ENCODE measurements at places on chromosomes 4 and X. TPM values are rescaled to one million over a fixed set of nuclear protein-coding genes. Genes with fewer than 3 reads are reported as not detected.

The TASL gene
- not detected for polyA plus RNA-seq

The MAGEA2B gene
- not detected for polyA plus RNA-seq

The FRAS1 gene
- polyA plus RNA-seq: 3.2 TPM

DNA sequence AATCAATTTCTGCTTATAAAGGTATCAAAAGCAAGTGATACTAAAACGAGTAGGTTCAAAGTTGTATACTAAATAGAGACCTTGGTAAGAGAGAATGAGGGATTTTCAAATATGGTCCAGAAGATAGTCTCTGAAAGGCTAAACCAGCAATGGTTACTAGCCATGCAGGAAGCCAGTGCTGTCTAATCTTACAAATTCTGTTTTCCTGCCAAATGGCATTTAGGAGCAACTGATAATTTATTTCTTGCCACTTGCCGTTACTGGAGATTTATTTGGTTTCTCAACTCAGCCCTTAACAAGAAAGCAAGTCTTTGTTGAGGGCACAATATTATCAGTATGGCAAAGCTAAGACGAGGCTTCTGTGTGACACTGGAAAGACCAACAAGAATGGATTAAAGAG is 47.2 kb downstream of the MAP7D3 start:
- DNase-seq: no peak

- DNase-seq: no peak
Measured at GRCh38 chrX:16696956-16697355, 15.5 kb downstream of the CTPS2 start.

GRCh38 chr4:145435646-145436045 is 46.0 kb upstream of the SMAD1 start:
- no peak for DNase-seq

DNA sequence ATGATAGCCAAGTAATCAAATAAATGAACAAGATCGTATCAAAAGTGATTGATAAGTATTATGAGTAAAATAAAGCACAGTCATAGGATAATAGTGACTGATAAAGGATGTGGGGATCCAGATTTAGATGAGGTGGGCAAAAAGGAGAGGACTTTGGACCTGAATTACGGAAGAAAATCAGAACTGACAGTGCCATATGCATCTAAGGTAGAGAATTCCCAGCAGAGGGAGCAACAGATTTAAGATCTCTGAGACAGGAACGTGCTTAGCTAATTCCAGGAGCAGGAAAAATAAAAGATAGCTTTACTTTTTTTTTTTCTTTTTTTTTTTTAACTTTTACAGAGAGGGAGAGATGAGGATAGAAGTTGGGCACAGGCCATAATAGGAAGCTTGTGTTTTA is 189.9 kb downstream of the NWD2 start:
- no peak for DNase-seq

DNA sequence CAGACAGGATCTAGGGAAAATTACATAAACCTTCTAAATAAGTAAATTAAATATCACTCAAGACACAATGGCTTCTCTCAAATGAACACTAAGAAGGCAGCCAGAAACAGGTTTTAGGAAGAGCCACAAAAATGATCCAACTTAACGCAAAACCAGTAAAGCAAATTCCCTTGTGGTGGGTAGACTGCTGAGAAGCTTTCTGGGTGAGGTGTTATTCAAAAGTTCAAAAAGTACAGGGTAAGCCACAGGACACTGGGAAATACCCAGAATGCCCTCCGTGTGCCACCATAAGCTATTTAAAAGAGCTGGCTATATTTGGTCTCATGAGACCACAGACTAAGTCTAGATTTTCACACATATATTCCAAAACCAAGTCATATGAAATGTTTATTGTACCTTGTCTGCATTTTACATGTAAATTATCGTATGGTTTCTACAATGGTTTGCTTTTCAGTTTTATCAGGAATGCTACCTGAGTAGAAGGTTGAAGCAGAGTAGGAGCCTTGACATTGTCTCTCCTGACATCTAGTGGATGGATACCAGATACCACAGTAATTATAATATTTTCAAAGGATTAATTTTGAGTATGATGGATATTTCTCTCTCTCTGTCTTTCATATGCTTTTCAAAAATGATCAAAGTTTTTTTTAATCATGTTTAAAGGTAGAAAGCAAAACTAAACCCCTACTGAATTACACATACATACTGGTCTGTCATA is 109.3 kb upstream of the KLHL13 start:
- no peak for DNase-seq

GRCh38 chr4:96093057-96093456 is 253.2 kb downstream of the PDHA2 start:
- DNase-seq: no peak

- no peak for DNase-seq
Measured at GRCh38 chr4:80709082-80709869, 321.2 kb upstream of the BMP3 start.

DNA sequence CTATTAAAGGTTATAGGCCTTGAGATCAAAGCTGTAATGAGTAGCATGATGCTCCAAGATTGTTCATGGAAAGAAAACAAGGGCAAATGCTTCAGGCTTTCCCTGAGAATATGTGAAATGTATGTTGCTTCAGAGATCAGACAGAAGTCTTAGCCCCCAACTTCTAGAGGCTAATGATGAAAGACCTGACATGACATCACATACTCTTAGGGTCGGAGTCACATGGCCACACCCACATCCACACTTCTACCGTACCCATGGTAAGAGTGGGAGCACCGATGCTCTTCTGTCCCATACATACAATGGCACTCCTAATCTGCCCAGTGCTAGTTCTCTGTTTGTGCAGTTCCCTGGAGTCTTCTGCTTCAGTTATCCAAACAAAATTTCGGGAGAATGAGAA is 111.9 kb upstream of the ACSL4 start:
- DNase-seq: no peak

DNA sequence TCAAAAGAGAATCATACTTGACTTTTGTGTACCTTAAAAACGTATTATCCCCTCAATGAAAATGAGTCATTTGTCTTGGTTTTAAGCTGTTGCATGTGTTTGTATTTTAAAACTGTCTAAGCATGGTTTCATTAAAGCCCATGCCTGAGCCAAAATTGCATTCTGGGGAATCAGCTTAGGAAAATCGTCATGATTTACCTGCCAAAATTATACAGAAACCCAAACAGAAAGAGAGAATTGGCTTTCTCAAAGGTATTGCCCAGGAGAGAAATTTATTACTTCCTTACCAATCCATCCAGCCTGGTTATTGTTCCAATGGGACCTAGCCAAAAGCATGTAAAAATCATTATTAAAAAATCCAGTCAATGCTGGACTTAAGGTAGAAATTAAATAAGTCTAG is 37.6 kb downstream of the GPR174 start:
- no peak for DNase-seq

- DNase-seq: no peak
Measured at GRCh38 chr4:2793586-2794485, 951 bp downstream of the SH3BP2 start.

DNA sequence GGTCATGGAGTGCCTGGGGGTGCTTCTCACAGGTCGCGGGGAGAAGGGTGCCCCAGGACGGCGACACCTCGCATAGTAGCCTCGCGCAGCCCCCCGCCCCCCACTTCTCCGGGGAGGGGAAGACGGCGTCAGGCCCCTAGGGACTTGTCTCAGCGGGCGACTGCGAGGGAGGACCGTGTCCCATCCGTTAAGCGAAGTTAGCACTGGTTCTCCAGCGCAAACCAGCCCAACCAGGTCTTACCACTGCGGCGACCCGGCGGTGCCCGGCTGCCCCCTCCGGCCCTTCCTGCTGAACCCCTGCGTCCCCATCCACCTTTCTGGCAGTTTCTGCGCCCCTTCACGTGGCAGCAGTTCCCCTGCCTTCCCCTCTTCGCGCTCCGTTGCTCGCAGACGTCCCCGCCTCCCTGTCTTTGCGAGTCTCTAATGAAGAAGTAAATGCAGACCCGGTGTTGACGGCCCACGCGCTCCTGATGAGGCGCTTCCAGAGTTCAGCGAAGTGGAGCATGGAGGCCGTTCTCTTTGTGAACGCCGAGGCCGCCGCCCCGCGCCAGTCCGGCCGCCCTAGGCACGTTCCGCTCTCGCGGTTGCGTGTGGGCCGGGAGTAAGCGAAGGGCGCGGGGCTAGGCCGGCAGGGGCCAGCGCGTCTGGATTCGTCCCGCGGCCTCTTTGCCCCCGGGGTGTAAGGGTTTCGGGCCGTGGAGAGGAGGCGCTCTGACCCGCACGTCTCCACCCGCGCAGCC is 3.0 kb downstream of the SLIT2 start:
- no peak for DNase-seq

GRCh38 chr4:1072830-1073446 is 40.4 kb downstream of the RNF212 start:
- DNase-seq: no peak

DNA sequence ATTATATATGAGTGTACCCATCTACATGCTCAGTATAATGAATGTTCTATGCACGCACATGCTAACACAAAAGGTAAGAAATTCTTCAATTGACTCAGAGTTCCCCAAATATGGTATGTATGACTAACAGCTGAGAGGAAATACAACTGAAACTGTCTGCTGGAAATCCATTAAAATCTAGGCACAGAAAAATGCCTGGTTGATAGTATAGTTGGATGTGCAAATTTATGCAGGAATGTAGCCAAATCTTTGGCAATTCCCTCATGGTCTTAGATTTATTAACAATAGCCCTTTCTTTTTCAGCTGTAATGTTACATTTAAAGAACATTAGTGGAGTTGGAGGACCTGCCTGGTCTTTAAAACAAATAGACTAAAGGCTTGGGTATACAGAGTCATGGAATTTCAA is 5.5 kb downstream of the CAMK2D start:
- no peak for DNase-seq

DNA sequence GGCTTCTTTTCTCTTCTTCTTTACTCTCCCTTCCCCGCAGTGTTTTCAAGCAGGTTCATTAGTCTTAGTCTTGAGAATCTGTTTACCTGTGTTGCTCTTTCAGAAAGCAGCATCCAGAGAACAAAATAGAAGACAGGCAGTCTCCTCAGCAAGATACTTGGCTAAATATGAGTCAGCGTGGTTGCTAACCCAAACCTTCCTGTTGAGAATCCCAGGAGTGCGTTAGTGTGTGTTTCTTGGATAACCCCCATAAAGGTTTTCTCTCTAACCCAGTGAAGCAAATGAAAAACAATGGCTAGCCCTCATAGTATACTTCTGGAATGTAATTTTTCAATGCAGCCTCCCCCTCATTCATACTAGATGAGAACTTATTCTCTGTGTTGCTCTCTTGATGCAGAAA is 41.1 kb downstream of the BMPR1B start:
- DNase-seq: no peak
